LoVo (cell line): ENCODE measurements at places on chromosomes 6 and 20.
A peak's percentile ranks its signal among the peaks of the same experiment; 100 is the strongest.

- DNase-seq = no peak
Observed at GRCh38 chr6:146892613-146893401, 294.0 kb downstream of the ADGB start.

GRCh38 chr20:38262931-38263330 is 2.4 kb upstream of the KIAA1755 start:
- no peak for DNase-seq

- DNase-seq = peak; percentile 66
Observed at GRCh38 chr20:31560746-31561598, 44.1 kb upstream of the ID1 start.

GRCh38 chr20:52410731-52411234 is 219.2 kb upstream of the ZFP64 start:
- no peak for DNase-seq

DNA sequence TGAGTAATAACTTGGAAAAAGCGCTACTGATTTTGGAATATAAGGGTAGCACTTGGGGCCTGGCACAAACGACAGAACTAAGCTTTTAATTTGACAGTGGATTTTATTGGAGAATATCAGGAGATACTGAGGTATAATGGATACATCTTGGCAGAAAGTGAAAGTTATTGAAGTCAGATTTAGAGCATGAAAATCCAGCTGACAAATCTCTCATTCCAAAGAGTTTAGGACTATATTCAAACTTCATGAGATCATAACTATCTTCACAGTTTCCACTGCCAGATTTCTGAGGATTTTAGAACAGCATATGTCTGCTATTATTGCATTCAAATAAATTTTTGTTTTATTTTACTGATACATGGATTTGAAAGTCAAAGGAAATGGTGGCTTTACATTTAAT is 132.3 kb upstream of the THEMIS start:
- DNase-seq = no peak

GRCh38 chr20:26163890-26164289 is 467.2 kb upstream of the ZNF337 start:
- DNase-seq = no peak

GRCh38 chr6:113859349-113860180 is 2.4 kb downstream of the MARCKS start:
- no peak for DNase-seq

GRCh38 chr6:32401284-32401963 is 5.6 kb downstream of the BTNL2 start:
- DNase-seq = no peak

DNA sequence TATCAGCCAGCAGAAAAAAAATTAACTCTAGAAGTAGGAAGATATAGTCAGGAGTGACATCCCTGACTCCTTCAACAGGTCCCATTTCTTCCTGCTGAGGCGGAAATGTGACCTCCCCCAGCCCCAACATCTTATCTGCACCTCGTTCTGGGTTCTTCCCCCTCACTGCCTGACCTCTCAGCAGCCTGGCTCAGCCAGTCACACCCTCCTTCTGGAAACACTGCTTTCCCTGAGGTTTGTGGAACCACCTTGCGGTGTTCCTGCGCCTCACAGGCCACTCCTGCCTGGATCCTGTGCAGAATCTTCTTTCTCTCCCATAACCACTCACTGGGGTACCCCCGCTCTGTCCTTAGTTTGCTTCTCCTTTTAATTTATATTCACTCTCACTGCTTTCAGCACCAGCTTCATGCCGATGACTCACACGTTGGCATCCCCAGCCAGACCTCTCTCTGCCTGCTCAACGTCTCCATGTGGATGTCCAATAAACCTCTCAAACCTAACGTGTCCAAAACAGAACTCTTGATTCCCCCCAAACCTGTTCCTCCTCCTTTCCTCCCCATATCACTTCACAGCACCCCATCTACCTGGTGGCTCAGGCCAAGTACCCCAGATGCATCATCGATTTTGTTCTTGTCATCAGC is 222.8 kb upstream of the PLN start:
- DNase-seq = no peak

DNA sequence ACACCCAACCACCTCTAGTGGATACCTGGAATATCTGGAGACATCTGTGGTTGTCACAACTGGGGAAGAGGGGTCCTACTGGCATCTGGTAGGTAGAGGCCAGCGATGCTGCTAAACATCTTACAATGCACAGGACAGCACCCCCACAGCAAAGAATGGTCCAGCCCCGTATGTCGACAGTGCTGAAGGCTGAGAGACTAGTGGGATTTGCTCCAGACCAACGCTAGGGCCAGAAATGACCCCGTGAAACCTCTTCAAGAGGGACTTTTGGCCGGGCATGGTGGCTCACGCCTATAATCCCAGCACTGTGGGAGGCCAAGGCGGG is 7.2 kb downstream of the PREX1 start:
- DNase-seq = no peak

DNA sequence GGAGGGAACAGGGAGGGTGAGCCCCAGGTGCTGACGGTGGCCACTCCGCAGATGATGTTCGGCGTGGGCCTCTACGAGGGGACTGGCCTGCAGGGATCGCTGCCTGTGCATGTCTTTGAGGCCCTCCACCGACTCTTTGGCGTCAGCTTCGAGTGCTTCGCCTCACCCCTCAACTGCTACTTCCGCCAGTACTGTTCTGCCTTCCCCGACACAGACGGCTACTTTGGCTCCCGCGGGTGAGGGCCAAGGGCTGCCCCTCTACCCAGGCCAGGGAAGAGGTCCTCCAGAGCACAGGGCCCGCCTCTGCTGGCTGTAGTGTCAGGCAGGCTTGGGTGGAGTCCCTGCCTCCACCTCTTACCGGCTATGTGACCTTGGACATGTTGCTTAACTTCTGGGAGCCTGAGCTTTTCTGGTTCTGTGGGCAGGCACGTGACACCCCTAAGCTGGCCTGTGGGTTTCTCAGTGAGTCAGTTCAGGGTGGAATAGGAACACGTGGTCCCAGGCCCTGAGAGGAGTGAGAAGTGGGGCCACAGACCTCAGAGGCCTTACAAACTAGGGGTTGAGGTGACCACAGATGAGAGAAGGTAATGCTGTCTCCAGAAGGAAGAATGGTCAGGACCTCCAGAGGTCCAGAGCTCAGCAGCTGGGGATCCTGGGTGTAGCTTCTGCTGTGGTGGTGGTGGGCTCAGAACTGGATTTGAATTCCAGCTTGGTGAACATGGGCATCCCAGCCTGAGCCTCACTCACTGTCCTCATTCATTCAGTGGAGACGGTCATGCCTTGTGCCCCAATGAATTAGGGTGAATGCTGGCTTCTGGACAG is 11.9 kb downstream of the PCIF1 start:
- no peak for DNase-seq

GRCh38 chr20:52342913-52343312 is 151.3 kb upstream of the ZFP64 start:
- no peak for DNase-seq

GRCh38 chr20:9467995-9468394 is 46.4 kb upstream of the LAMP5 start:
- DNase-seq = no peak

DNA sequence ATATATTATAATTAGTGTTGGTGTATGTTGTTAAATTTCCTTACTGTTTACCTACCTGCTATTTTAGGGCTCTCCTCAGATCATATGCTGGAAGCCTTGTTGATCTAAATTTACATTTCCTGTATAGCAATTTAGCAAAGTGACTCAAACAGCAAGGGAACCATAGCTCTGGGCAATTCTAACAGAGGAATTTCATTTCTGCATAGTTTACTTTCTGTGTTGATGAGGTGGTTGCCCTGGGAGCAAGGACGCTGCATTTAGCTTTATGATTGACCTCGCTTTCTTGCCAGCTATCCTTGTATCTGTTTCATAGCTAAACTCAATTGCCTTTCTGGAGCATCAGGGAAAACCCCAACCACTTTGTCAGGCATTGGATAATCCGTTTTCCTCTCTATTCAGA is 810.8 kb downstream of the GRIK2 start:
- DNase-seq = no peak

DNA sequence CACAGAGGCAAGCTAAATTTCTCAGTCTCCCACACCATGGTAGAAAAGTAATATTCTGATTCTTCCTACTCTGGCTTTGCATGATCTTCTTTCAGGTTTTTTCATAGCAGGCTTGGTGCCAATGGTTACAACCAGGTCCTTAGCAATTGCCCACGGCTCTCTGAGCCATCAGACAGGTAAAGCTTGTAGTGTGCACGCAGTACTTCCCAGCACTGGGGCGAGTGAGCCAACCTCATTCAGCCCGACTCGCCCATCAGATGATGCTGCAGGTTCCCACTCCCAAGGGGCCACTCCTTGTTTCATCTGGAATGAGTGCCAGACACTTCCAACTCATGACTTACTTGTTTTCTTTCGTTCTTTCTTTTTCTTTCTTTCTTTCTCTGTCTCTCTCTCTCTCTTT is 78.3 kb downstream of the PERP start:
- peak; percentile 15 for DNase-seq

GRCh38 chr20:53949319-53949839 is 121.0 kb downstream of the BCAS1 start:
- DNase-seq = peak; percentile 52

DNA sequence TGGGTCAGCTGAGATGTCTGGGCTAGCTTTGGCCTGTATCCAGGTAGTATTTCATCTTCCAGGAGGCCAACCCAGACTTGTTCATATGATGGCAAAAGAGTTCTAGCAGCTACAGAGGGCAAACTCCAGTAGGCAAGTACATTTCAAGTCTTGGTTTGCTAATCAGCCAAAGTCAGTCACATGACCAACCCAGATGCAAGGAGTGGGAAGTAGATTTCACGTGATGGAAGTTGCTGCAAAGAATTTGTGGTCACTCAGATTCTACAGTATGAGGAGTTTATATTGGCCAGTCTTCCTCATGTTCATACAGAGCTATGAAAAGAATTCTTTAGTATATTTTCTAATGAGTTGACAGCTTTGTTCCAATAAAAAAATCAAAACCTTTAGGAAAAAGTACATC is 101.8 kb downstream of the PHACTR1 start:
- no peak for DNase-seq

DNA sequence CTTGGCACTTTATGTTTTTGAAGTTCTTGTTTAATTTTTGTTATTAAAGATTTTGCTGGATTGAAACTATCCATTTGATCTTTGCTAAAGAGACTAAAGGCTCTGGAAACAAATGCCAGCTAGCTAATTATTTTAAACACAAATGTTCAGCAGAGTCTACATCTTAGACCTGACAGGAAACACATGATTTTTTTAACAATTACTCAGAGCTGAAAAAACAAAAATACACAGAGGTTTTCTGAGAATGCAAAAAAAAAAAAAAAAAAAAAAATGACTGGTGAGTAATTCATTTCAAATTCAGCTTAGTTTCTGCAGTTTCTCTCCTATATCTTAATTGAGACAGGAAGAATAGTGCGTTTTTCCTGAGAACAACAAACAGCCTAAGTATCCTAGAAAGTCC is 448.0 kb downstream of the TENT5A start:
- DNase-seq = no peak

- no peak for DNase-seq
Observed at GRCh38 chr6:14108571-14109410, 8.8 kb upstream of the CD83 start.

DNA sequence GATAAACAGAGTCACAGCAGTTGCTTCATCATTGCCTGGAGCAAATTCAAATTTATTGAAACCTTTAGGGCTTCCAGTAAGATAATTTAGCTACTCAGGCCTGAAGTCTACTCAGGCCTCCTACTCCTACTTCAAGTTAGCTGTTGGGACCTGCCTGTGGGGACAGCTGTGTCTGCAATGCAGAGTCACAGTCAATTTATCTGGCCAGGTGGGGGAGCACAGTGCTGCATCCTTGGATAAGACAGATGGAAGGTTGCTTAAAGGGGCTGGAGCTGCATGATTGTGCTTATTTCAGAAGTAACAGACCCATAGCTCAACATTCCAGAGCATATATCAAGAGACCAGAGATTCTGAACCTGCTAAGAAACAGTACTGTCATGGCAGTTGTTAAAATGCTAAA is 932.1 kb downstream of the QKI start:
- no peak for DNase-seq

DNA sequence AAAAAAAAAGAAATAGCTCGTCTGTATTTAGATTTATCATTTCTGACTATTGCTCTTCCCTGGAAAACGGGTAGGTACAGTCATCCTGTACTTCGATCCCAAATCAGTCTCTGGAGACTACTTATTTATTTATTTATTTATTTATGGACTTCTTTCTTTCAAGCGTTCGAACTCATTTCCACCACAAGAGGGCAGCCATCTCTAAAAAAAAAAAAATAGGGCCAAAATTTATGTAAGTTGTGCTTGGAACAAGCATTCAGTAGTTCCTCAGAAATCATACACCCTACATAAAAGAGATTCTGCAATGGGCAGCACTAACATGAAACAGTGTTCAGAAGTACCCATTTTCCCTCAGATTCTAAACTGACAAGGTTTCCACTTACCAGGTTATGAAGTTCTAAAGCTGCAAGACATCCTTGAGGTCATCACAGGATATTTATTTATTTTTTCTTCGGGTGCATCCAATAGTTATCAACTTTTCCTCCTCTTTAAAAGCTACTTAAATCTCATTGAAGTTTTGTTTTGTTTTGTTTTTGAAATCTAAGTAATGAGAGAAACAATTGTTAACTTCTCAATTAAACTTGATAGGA is 1.9 kb upstream of the BMP2 start:
- DNase-seq = peak; percentile 70

- DNase-seq = no peak
Observed at GRCh38 chr20:62155428-62156253, 12.1 kb downstream of the SS18L1 start.

GRCh38 chr6:132931936-132932514 is 117.7 kb downstream of the RPS12 start:
- DNase-seq = no peak

DNA sequence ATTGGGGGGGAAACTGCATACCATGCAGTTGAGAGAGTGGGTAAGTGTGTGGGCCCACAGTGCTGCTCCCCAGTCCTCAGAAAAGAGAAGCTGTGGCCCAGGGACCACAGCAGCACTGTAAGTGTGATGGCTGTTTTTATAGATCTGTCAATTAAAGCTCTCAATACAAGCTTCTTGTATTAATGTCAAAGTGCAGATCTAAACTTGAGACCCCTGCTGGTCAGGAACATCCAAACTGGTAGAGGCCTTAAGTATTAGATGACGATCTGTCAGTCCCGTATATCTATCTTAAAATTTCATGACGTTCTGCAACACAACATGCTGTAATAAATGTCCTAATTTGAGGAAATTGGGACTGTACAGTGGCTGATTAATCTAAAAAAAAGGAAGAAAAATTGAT is 74.8 kb downstream of the TULP4 start:
- no peak for DNase-seq

- DNase-seq = no peak
Observed at GRCh38 chr6:29899281-29899680, 43.1 kb upstream of the HLA-A start.

GRCh38 chr6:105257340-105257739 is 77.5 kb upstream of the POPDC3 start:
- no peak for DNase-seq

- DNase-seq = no peak
Observed at GRCh38 chr20:45153147-45153546, 21.6 kb upstream of the PI3 start.

GRCh38 chr6:56649053-56649769 is 6.5 kb upstream of the DST start:
- peak; percentile 64 for DNase-seq

GRCh38 chr6:109686566-109687265 is 4.3 kb downstream of the AK9 start:
- no peak for DNase-seq
